ENCODE measurements at places on chromosomes 11 and 22.

- DNase-seq, result no peak
Observed at GRCh38 chr22:28734393-28734792, 7.2 kb downstream of the CHEK2 start.

DNA sequence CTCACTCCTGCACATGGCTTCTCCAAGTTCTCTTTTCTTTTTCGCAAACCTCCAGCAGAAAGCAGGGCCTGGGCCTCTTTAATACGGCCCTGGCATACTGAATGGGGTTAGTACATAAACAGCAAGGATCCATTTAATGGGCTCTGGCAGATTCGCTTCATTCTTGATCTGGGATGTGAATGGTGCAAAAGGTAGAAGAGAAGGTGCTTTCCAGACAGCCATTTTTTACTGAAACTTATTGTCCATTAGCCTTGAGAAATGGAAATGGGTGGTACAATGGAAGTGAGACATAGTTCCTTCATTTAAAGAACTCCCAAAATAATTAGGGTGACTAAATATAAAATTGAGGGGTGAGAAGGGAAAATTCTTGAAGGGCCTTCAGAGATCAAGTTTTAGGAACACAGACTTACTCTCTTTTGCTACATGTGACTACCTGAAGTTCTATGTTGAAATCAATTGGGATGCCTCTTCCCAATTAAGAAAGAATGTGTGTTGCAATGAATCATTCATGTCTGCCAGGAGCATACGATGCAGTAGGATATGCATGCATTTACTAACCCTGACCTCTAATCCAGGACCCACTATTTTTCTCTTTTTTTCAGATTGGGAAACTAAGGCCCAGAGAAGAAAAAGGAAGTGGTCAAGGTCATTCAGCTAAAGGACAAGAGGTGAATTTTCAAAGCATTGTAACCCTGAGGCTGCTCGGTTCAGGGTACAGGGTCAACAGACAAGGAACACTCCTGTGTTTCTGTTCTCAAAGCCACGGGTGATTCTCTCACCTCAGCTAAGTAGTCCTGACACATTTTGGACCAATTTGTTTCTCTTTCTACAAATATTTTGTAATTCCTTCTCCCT, 144.1 kb downstream of the BBOX1 start:
- no peak for DNase-seq

GRCh38 chr11:2842876-2843275, 42.7 kb downstream of the CDKN1C start:
- no peak for DNase-seq

- no peak for DNase-seq
Observed at GRCh38 chr11:95984072-95984471, 60.2 kb upstream of the MTMR2 start.

DNA sequence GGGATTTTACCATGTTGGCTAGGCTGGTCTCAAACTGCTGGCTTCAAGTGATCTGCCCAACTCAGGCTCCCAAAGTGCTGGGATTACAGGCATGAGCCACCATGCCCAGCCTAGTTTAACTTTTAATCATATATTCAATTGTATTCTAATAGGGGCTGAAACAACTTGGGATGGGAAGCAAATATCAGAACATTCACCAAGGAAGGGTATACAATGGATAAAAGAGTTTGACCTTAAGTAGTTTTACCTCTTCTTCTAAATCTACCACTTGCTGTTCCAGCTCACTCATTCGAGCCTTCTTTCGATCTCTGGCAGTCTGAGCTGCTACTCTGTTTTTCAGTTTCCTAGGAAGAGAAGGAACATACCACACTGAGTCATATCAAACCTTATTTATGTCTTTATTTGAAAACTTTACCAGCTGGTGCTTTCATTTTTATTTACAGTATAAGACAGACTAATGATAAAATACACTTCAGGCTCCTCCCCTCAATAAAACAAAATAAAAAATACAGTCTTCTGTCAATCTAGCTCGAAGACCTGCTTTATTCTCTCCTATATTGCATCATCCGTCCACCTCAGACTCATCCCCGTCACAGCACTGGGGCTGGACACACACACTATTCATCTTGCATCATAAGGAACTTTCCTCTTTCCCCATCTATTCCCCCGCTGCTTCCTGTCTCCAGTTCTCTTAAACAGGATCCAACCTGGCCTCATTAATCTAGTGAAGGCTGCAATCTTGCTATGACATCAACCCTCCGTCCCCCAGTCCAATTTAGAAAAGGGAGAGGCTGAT, 1.4 kb downstream of the XBP1 start:
- DNase-seq, result peak; percentile 81

- DNase-seq, result no peak
Observed at GRCh38 chr11:21892736-21893564, 299.9 kb upstream of the ANO5 start.

DNA sequence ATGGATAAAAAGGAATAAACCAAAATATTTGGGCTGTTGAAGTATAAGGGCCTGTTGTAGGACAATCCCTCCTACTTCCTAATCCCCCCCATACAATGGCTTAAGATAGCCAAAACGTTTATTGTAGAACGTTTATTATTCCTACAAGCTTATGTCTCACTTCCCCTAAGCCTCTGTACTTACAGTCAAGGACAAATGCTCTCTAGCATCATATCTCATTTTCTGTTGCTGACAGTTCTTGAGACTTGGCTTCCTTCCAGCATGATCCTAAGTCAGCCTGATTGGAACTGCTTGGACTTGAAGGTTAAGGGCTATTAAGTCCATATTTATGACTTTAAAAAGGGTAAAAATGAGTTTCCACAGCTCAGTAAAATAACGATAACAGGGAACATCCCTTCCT, 8.8 kb downstream of the MISFA start:
- DNase-seq, result no peak

- DNase-seq, result no peak
Observed at GRCh38 chr22:43299736-43300135, 43.4 kb downstream of the SCUBE1 start.

- no peak for DNase-seq
Observed at GRCh38 chr11:72024069-72024754, 25.5 kb downstream of the IL18BP start.

- DNase-seq, result no peak
Observed at GRCh38 chr22:18999416-18999815, 63.3 kb upstream of the PRODH start.

- DNase-seq, result no peak
Observed at GRCh38 chr11:16854979-16855378, 116.5 kb downstream of the C11orf58 start.

DNA sequence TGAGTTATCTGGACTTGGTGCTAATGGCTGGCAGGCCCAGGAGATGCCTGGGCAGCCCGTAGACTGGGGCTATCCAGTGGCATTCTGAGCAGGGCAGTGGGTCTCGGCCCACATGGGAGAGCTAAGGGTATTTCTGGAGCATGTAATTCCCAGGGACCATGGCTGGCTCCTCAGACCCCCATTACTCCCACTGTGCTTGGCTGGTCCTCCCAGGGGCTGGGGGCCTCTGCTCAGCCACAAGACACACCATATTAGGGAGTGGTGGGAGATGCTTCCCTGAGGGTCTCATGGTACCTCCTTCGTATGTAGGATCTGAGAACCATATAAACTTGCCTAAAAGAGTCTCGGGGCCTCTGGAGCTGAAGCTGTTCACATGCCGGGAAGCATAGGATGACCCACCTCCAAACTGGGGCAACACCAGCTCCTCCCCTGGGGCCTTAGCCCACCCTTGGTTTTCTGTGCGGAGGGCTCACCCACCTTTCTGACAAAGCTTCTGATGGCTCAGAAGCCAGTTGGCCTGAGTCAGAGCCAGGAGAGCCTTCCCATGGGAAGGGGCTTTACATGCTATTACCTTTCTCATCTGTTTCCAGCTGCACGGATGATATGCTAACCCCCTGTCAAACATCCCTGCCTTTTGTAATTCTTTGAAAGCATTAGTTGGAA, 9.5 kb upstream of the FTH1 start:
- no peak for DNase-seq

DNA sequence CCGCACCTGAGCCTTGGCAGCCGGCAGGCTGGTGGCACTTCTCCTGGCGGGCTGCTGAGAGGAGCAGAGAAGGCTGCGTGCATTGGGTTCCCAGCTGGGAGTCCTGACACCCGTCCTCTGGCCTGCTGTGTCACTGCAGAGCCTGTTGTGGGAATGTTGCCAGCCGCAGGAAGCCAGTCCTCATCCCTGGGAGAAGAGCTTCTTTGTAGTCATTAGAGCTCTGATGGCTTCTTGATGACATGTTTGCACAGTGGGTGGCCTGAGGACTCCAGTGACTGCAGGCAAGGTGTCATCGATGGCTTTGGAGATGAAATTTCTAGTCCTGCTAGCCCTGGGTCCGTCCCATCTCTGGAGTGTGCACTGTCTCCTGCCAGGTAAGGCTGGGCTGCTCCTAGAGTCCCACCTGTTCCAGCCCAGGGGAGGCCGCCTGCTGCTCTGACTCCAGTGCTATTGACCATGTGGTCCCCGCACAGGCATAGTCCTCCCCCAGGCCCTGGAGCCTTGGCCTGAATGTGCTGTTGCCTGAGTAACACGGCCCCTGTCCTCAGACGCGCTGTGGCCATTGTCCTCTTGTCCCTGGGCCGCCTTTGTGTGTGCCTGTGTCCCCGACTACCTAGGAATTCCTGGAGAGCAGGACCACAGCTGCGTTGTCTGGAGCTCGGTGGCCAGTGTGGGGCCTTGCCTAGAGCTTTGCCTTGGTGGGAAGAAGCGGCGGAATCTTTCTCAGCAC, 129.2 kb downstream of the CACNA1I start:
- DNase-seq, result no peak

DNA sequence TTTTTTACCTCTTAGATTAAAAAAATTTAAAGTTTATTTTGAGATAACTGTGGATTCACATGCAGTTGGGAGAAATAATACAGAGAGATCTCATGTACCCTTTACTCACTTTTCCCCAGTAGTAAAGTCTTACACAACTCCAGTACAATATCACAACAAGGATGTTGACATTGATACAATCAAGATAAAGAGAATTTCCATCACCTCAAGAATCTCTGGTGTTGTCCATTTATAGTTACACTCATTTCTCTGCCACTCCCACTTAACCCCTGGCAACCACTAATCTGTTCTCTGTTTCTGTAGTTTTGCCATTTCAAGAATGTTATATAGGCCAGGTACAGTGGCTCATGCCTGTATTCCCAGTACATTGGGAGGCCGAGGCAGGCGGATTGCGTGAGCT, 10.5 kb upstream of the ZBED5 start:
- no peak for DNase-seq

DNA sequence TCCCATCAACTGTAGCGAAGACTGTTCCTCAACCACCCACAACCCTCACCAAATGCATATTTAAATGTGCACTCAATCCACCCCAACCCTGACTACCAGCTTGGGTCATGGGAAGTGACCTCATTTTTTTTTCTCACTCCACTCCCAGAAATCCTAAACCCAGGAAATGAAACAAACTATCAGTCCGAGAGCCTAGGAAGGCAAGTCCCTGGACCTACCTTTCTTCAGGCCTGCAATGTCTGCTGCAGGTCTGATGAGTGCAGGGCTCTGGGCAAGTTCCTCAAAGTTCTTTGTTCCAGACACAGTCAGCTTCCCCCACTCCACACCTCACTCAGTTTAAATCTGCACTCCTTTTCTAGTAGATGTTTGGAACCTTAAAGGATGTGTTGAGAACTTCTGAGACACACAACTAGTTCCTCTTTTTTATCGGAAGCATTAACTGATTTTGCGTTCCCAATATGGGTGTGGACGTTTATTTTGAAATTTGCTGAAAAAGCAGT, at the start of gene MS4A4E:
MS4A4E (minus strand) TSS at position 398 of the 500 bp plus-strand sequence. CDS start 13,082 bp downstream, outside the sequence.
- no peak for DNase-seq

GRCh38 chr11:99968336-99968735, 718.8 kb upstream of the ARHGAP42 start:
- no peak for DNase-seq

DNA sequence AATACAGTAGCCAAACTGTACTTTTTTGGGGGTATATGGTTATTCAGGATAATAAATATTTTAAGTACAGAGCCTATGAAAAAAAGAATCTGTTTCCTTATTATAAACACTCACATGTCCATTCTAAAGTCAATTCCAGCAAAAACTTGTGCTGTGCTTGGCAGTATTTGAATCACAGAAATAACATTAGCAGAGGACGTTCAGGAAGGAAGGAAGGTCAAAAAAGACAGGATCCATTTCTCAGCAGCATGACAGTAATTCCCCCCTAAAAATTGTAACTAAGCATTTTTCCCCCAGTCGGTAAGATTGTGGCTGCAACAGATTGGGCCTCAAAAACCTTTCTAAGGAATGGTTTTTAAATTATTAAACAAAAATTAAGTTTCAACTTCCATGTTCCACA, 124.8 kb downstream of the ATG16L2 start:
- DNase-seq, result no peak

DNA sequence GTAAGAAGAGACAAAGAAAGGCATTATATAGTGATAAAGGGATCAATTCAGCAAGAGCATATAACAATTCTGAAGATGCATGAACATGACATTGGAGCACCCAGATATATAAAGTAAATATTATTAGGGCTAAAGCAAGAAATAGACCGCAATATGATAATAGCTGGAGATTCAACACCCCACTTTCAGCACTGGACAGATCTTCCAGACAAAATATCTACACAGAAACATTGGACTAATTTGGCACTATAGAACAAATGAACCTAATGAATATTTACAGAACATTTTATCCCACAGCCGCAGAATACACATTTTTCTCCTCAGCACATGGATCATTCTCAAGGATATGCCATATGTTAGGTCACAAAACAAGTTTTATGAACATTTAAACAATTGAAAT, 633.1 kb downstream of the JRKL start:
- DNase-seq, result no peak

GRCh38 chr22:43847376-43848289, 14.7 kb downstream of the SULT4A1 start:
- DNase-seq, result no peak

DNA sequence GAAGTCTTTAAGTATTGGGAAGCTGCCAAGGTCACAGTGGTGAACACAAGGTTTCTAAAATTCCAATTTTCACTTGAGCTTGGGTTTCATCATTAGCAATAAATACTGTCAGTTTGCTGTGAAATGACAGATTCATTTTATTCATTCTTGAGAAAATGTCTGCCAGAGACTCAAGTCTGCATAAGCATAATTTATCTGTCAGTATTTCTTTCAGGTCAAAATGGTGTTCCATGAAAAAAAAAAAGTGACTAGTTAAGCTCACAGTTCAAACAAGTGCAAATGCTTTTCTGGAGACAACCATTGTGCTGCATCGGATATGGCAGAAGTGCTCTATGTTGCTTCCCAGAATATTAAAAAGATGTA, 8.1 kb upstream of the GDPD5 start:
- no peak for DNase-seq

GRCh38 chr11:65589444-65590239, 6.0 kb downstream of the KCNK7 start:
- DNase-seq, result no peak
